ENCODE measurements at places on chromosomes 12 and 14.

GRCh38 chr14:22593189-22593588 lies 4.2 kb upstream of the DAD1 start:
- DNase-seq, result no peak

DNA sequence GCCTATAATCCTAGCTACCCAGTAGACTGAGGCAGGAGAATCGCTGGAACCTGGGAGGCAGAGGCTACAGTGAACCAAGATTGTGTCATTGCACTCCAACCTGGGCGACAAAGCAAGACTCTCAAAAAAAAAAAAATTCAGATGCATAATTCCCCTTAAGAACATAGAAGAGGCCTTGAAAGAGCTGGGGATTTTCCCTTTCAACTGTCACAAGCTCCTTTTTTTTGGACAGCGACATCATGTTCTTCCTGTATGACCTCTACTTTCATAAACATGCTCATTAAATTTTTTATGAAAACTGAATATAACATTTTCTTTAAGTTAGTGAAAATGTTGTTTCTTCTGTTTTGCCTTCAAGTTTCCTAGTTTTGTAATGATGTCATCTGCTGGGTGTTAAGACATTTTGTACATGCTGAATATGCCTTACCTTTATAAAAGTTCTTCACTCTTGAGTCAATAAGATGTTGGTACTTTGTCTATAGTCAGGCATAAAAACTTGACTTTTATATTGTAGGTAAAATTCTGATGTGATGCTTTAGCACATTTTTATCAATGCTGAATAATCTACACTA lies 76.0 kb downstream of the PTHLH start:
- DNase-seq, result no peak

GRCh38 chr12:27257104-27257843 lies 13.2 kb downstream of the STK38L start:
- DNase-seq, result no peak

GRCh38 chr14:68076451-68076850 lies 256.9 kb downstream of the RAD51B start:
- DNase-seq, result no peak

- no peak for DNase-seq
Measured at GRCh38 chr12:20120403-20120725, 248.0 kb upstream of the PDE3A start.

GRCh38 chr14:94397289-94398181 lies 9.1 kb upstream of the SERPINA1 start:
- no peak for DNase-seq

DNA sequence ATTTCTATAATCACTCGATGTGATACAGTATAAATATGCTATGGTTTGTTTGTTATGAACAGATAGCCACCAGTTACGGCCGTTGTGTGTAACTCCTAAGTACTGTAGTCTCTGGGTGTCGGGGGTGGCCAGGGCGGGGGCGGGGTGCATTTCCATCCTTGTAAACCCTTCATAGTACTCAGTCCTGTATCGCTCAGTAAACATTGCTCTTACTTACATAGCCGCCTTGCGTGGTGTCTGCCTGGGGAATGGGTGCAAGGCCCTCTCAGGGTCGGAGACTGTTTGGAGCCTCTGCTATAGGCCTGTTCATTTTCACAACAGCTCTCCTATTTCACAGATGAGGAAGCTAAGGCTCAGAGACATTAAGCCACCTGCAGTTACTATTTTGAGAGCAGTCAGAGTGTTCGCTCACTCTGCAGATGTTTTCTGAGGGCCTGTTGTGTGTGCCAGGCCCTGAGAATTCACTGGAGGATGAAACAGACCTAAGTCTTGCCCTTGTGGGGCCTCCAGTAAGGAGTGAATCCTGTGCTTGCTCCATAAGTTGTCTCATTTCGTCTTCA lies 42.5 kb downstream of the JDP2 start:
- DNase-seq, result no peak

DNA sequence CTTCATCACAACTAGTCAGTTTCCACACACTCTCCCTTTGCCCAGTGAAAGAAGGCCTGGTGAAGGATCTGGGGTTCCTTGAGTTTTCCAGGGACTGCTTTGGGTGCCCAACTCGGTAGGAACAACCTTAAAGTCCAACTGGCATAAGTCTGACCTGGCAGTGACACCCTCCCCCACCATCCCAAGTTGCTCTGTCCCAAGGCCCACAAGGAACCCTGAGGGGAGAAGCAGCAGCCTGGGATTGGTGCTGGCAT lies 1.6 kb downstream of the KMT2D start:
- DNase-seq, result no peak

DNA sequence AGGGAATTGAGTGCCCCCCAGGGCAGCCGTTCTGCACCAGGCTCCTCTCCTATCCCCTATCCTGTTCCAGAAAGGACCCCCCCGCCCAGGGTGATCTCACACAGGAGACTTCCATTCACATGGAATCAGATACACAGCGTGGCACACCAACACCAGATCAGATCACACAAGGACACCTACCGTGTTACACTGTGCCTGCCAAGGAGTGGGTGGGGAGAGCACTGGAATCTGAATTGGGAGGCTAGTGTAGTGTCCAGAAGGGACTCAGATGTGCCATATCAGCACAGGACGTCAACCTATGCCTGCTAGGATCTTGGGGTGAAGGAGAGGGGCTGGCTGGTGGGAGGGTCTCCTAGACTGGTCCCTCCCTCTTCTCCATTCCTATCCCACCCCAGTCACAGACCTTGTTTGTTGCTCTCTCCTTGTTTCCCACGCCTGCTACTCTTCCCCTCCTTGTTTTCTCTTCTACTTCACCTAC lies 2.3 kb downstream of the PTMS start:
- DNase-seq, result peak; percentile 30

DNA sequence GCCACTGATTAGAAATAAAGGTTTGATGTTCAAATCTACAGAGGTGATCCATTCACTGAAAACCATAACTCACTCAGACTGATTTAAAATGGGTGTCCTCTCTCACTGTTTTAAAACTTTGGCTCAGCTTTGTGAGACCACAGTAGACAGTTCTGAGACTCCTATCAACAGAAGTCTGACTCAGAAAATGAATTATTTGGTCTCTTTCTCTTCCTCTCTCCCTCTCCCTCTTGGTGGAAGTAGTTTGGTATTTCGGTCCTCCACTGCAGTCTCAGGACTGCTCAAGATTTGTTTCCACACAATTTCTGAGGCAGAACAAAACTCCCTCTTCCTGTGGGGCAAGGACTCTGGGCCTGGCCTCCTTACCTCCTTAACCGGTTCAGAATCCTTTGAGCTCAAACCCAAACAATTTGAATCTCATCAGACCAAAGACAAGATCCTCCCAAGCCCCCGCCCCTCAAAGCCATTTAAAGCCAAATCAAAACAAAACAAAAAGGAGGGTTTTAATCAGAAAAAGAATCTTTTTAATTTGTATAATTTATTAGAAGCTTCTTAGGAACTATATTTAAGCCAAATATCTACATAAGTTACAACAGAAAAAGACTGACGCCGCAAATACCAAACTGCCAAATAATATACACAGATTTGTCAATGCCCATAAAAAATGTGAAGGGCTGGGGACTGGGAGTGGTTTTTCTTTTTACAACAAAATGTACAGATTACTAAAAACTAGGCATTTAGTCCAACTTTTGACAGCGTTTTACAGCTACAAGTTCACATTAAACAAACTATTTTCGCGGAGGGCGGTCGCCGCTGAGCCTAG lies 3.9 kb downstream of the NKX2-1 start:
- DNase-seq, result no peak

DNA sequence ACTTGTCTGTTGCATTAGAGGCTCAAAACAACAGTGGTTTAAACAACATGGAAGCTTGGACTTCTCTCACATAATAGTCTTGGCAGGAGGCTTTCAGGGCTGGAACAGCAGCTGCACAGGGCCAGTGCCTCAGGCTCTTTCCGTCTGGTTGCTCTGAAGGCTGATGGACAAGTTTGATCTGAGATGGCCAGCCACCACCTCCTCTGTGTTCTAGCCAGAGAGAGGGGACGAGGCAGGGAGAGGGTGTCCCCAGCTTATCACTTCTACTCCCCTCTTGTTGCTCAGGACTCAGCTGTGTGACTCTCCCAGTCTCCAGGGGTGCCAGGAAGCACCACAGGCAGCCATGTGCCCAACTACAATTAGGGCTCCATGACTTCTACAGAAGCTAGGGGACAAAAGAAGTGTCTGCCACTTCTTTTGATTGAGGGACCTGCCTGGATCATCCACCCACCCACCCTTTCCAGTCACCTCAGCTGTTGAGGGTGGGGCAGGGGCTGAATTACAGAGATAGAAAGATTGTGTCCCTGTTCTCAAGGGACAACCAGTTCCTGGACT lies 46.6 kb downstream of the SMIM41 start:
- DNase-seq, result no peak

GRCh38 chr12:59675461-59675860 lies 79.6 kb downstream of the SLC16A7 start:
- DNase-seq, result no peak

GRCh38 chr12:132455565-132455964 lies 34.4 kb upstream of the FBRSL1 start:
- no peak for DNase-seq

DNA sequence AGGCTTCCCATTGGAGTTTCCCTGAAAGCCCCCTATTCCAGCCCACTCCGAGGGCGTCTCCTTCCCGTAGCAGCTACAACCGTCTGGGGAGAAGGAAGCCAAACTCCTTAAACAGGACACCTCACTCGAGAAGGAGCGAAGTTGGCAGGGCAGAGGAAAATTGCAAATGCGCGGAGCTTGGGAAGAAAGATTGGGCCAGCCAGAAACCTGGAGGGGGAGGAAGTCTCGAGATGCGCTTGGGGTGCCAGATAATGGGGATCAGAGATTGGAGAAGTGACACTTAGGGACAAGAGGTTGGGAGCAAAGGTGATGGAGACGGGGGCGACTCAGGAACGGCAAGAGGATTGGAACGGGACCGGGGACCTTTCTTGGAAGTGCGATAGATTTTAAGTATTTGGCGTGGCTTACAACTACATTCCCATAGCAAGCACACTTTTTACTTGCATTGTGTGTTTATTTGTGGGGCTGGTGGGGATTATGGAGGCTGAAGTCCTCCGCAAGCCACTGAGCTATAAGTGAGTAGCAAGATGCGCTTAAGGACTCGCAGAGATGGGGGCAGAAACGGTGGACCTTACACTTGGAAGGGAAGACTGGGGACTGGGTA lies 926 bp downstream of the HRK start:
- DNase-seq, result no peak

GRCh38 chr14:25011095-25011494 lies 38.9 kb downstream of the STXBP6 start:
- no peak for DNase-seq

- no peak for DNase-seq
Measured at GRCh38 chr14:20998674-20999366, at the start of gene SLC39A2. Gene SLC39A2, plus strand, starts transcription at chr14:20999293. Its CDS starts 154 bp downstream, at chr14:20999447.

DNA sequence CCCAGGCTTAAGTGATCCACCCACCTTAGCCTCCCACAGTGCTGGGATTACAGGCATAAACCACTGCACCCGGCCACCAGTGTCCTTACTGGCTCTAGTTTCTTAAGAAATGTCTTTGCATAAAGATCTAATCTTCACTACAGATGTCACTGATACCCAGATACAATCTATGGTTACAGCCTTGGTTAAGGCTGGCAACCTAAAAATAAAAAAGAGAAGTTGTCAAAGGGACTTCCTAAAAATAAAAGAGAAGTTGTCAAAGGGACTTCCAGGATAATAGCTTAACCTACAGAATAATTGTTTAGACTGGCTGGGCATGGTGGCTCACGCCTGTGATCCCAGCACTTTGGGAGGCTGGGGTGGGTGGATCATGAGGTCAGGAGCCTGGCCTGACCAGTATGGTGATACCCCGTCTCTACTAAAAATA lies 27.6 kb downstream of the ETFBKMT start:
- no peak for DNase-seq

- DNase-seq, result no peak
Measured at GRCh38 chr12:117587631-117588287, 226.3 kb upstream of the NOS1 start.

GRCh38 chr12:56029666-56030293 lies 8.9 kb downstream of the IKZF4 start:
- DNase-seq, result no peak

- DNase-seq, result no peak
Measured at GRCh38 chr12:76713986-76714385, 49.9 kb upstream of the ZDHHC17 start.

DNA sequence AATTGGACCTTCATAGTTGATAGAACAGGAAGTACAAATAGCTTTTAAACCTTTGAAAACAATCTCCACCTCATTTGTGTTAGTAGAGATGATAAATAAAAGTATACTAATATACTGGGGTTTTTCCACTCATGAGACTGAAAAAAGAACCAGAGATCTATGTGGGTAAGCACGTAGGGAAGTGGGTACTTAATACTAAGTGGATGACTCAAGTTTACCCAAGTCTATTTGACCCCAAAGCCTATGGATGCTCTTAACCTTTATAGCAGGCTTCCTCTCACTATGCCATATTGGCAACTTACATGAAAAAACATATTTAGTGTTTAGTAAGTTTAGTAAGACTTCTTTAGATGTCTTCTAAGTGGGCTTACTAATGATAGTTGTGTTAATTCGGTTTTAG lies 49.2 kb upstream of the CHPT1 start:
- DNase-seq, result no peak

- DNase-seq, result no peak
Measured at GRCh38 chr12:121468499-121468801, 68.5 kb downstream of the RNF34 start.
